Ascending aorta (tissue), 2 donors: ENCODE measurements at places on chromosomes 16 and 17. TPM values are rescaled to one million over a fixed set of nuclear protein-coding genes. Genes with fewer than 3 reads are reported as not detected.

GRCh38 chr17:33992113-33992512 is 263.0 kb upstream of the CCL2 start:
- no peaks in the 10 kb centered on the region for H3K27me3 ChIP-seq
- H3K36me3 ChIP-seq: no peaks in the 10 kb centered on the region
- H3K4me3 ChIP-seq: no peak overlapping the region
- no peak overlapping the region for H3K27ac ChIP-seq
- DNase-seq: no peak

Gene KRTAP4-6
- total RNA-seq: not detected

- no peaks in the 10 kb centered on the region for H3K27me3 ChIP-seq
- no peak for DNase-seq
- H3K27ac ChIP-seq: peak overlapping the region; percentile 68
- peaks cover 19% of the 10 kb centered on the region for H3K36me3 ChIP-seq
- peaks cover 7% of the 10 kb centered on the region for H3K4me1 ChIP-seq
Observed at GRCh38 chr17:60077672-60078519, 825 bp downstream of the HEATR6 start.

Gene PCGF2
- total RNA-seq: 64.8 TPM

Gene ZNF469
- total RNA-seq: 3.0 TPM

GRCh38 chr17:33940769-33941370 is 314.2 kb upstream of the CCL2 start:
- no peak overlapping the region for H3K27ac ChIP-seq
- no peak overlapping the region for H3K4me3 ChIP-seq
- no peak for DNase-seq

Gene CACNA1G
- total RNA-seq: 1.2 TPM

DNA sequence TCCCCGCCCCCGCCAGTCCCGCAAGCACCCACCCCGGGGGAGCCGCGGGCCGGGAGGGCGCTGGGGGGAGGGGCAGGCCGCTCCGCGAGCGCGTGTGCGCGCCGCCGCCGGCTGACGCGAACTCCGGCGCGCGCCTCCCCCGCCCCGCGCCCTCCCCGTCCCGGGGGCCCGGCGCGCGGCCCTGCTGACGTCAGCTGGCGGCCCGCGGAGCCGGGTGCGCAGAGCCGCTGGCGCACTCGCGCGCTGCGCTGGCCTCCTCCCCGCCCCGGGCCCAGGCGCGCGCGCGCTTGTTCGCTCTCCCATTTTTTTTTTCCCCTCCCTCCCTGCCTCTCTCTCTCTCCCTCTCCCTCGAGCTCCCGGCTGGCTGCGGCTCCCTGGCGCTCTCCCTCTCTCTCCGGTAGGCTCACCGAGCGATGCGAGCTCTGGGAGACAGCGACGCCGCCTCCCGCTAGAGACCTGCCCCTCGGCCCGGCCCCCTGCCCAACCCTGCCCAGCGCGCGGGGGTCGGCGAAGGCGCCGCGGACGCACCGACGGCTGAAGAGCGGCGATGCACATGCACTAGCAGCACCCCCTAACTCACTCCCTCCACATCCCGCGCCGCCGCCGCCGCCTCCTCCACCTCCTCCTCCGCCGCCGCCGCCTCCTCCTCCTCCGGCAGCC is at the start of gene GNAO1:
TSS of gene GNAO1 (plus strand) at position 334 of the 660 bp plus-strand sequence. CDS start 747 bp downstream, outside the sequence.
- peak; percentile 79 for DNase-seq
- no peaks in the 10 kb centered on the region for H3K27me3 ChIP-seq
- H3K36me3 ChIP-seq: no peaks in the 10 kb centered on the region
- H3K4me3 ChIP-seq: peak within 1 kb of the TSS; percentile 93
- peaks cover 19% of the 10 kb centered on the region for H3K4me1 ChIP-seq

Gene SLFN14
- not detected for total RNA-seq

DNA sequence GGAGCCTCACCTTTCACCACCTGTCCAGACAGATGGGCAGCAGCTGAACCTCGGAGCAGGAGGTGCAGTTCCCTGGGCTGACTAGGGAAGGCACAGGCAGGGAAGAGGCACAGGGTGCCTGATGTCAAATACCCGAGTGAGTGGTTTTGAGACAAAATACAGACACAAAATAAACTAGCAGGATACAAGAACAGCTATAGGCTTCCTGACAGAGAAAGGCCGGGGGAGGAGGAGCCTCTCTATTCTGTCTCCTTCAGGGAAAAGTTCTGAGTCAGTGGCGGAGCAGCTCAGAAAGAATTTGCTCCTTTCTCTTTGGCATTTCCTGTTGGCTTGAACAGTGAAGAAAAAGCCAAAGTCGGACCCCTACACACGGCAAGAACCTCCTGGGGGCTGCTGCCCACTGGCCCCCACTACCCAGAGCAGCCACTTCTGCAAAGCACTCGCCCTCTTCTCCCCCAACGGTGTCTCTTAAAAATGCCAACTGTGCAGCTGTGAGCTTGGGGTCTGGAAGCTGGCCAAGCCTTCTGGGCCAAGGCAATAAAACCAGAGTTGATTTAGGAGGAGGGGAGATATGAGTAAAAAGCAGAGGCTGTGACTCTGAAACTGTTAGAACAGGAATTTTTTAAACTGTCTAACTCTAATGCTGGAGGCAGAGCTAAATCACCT is 14.4 kb upstream of the FAAP100 start:
- H3K36me3 ChIP-seq: peaks cover 62% of the 10 kb centered on the region
- H3K27ac ChIP-seq: peak overlapping the region; percentile 93
- H3K27me3 ChIP-seq: no peaks in the 10 kb centered on the region
- H3K4me1 ChIP-seq: peaks cover 31% of the 10 kb centered on the region
- H3K4me3 ChIP-seq: peak overlapping the region; percentile 39

Gene ITGB3
- 71.3 TPM for total RNA-seq

- peaks cover 8% of the 10 kb centered on the region for H3K27me3 ChIP-seq
- no peak overlapping the region for H3K4me3 ChIP-seq
- H3K4me1 ChIP-seq: no peaks in the 10 kb centered on the region
- H3K27ac ChIP-seq: no peak overlapping the region
- no peaks in the 10 kb centered on the region for H3K36me3 ChIP-seq
Observed at GRCh38 chr17:49439673-49440571, 25.2 kb upstream of the PHB1 start.

- peaks cover 18% of the 10 kb centered on the region for H3K36me3 ChIP-seq
- H3K4me3 ChIP-seq: peak overlapping the region; percentile 98
- peaks cover 3% of the 10 kb centered on the region for H3K4me1 ChIP-seq
- H3K27ac ChIP-seq: peak overlapping the region; percentile 89
- no peak for DNase-seq
Observed at GRCh38 chr16:74296104-74296431, 546 bp upstream of the PSMD7 start.

GRCh38 chr16:85541181-85541580 is 71.9 kb upstream of the GSE1 start:
- no peak overlapping the region for H3K4me3 ChIP-seq
- no peak overlapping the region for H3K27ac ChIP-seq
- DNase-seq: no peak
- H3K27me3 ChIP-seq: no peaks in the 10 kb centered on the region

Gene CLEC10A
- total RNA-seq: 29.8 TPM

- H3K27me3 ChIP-seq: no peaks in the 10 kb centered on the region
- DNase-seq: peak; percentile 10
- H3K4me1 ChIP-seq: peaks cover 9% of the 10 kb centered on the region
- H3K36me3 ChIP-seq: no peaks in the 10 kb centered on the region
- no peak overlapping the region for H3K4me3 ChIP-seq
- peak overlapping the region; percentile 64 for H3K27ac ChIP-seq
Observed at GRCh38 chr16:19809121-19809635, 75.5 kb downstream of the GPRC5B start.

Gene TP53TG3
- total RNA-seq: not detected

DNA sequence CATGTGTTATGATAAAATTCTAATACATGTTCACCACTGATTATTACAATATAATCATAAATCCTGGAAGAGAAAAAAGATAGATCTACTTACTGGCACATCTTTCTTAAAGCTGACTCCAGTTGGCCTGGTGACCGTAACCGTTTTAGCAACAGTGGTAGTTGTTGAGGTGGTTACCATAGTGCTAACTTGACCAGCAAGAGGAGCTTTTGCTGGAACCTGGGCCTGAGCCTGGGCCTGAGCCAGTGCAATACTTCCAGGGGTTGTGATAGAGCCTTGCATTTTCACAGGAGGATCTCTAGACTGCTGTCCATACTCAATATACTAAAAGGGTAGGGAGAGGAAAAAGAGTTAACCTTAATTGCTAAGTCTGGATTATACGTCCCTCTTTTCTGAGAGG is 36.2 kb downstream of the SETD6 start:
- no peak for DNase-seq
- H3K4me3 ChIP-seq: no peak overlapping the region
- no peaks in the 10 kb centered on the region for H3K4me1 ChIP-seq
- peaks cover 70% of the 10 kb centered on the region for H3K36me3 ChIP-seq

- no peaks in the 10 kb centered on the region for H3K27me3 ChIP-seq
- no peak overlapping the region for H3K4me3 ChIP-seq
- no peak overlapping the region for H3K27ac ChIP-seq
- H3K36me3 ChIP-seq: no peaks in the 10 kb centered on the region
Observed at GRCh38 chr17:74711058-74711824, 1.5 kb downstream of the CD300LF start.

DNA sequence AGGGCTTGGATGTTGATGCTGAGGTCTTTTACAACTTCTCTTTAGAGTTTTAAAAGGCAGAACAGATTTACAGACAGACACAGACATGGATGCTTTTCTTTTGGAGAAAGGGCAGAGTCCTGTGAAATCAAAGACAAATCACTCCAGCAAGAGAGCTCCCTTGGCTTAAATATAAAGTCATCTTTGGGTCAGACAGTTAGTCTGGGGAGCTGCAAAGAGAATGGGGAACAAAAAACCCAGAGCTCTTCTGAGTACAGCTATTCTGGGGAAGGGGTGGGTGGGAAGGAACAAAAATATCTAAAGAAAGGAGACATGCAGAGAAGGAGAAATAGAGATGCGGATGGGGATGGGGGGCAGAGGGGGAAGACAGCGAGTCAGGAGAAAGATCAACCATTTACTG is 266.6 kb downstream of the XYLT1 start:
- no peak overlapping the region for H3K4me3 ChIP-seq
- no peak for DNase-seq
- H3K27me3 ChIP-seq: no peaks in the 10 kb centered on the region
- H3K4me1 ChIP-seq: no peaks in the 10 kb centered on the region

DNA sequence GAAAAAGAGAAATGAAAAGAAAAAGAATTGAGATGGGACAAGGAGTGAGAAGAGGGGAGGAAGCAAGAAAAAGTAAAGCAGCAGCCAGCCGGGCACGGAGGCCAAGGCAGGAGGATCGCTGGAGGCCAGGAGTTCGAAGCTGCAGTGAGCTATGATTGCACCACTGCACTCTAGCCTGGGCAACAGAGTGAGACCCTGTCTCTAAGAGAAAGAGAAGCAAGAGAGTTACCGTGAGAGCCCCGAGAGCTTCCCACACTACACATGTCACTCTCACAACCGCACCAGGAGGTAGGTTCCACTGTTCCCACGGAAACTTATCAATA is 18.8 kb upstream of the LITAF start:
- no peaks in the 10 kb centered on the region for H3K27me3 ChIP-seq
- H3K4me3 ChIP-seq: no peak overlapping the region
- no peaks in the 10 kb centered on the region for H3K36me3 ChIP-seq

Gene OR4D1
- not detected for total RNA-seq

DNA sequence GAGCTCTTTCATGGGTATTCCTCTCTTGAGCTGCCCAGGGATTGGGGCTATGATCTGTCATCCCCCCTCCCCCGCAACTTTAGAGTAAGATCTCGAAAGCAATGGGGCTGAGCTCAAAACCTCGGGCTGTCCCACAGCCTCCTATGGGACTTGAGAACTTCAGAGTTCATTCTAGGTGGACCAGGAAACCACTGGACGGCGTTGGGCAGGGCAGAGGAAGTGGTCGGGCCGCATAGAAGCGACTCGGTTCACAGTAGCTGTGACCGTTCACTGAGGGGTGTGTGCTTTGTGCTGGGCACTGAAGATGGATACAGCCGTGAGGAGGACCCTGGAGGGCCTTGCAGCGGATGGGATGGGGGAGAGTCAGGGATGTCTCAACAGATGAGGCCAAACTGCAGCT is 292.0 kb downstream of the CPPED1 start:
- H3K36me3 ChIP-seq: no peaks in the 10 kb centered on the region
- H3K4me1 ChIP-seq: peaks cover 6% of the 10 kb centered on the region
- H3K27ac ChIP-seq: no peak overlapping the region
- no peak for DNase-seq

GRCh38 chr17:65756760-65757159 is 195.3 kb upstream of the AXIN2 start:
- no peaks in the 10 kb centered on the region for H3K27me3 ChIP-seq
- no peaks in the 10 kb centered on the region for H3K36me3 ChIP-seq

DNA sequence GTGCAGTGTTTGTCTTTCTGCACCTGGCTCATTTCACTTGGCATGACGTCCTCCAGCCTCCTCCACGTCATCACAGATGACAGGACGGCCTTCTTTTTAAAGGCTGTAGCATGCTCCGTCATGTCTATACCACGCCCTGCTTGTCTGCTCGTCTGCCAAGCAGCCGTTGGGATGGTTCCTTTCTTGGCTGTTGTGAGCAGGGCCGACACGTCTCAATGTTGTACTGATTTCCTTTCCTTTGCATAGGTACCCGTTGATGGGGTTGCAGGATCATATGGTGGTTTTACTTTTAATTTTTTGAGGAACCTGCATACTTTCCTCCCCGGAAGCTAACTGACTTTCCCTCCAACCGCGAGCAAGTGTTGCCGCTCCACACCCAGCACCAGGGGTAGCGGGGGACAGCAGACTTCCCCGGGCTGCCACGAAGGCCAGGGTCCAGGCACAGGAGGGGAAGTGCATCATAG is 212.2 kb upstream of the ZNF469 start:
- H3K4me1 ChIP-seq: no peaks in the 10 kb centered on the region
- H3K36me3 ChIP-seq: no peaks in the 10 kb centered on the region
- no peaks in the 10 kb centered on the region for H3K27me3 ChIP-seq
- no peak overlapping the region for H3K4me3 ChIP-seq
- peak; percentile 46 for DNase-seq

DNA sequence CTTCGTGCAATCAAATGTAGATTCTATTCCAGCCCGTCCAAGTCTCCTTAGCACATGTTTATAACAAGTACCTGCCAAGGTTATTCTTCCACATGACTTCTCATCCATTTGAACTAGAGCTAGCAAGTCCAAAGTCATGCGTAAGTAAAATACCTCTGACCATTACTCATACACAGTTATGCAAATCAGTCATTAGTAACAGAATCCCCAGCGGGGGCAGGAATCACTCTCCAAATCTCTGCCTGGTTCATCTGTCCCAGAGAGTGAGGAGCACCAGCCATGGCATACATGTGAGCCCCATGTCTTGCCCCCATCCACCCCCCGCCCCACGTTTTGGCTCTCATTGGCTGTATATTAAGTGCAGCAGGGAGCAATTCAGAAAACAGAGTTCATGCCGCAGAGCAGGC is 27.7 kb downstream of the SRL start:
- no peaks in the 10 kb centered on the region for H3K36me3 ChIP-seq
- peak overlapping the region; percentile 93 for H3K27ac ChIP-seq

Gene OTOA
- not detected for total RNA-seq

GRCh38 chr16:53768167-53768566 is 64.2 kb downstream of the FTO start:
- no peaks in the 10 kb centered on the region for H3K36me3 ChIP-seq
- H3K4me3 ChIP-seq: no peak overlapping the region
- no peak for DNase-seq

DNA sequence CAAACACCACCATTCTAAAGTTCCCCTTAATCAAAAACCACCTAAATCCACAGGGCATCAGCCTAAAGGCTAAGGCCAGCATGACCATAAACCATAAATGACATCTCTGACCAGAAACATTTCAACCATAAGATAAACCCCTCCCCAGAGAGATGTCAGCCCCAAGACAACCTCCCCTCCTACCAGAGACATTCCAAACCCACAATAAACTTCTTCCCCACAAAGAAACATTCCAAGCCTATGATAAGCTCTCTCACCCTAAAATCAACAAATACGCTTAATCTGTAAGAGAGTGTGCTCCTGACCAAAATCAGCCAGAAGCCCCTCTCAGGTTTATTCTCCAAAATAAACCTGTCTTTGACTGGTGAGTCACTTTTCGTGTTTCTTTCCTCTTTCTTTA is 54.8 kb downstream of the SLFN5 start:
- no peak for DNase-seq
- no peak overlapping the region for H3K4me3 ChIP-seq
- no peaks in the 10 kb centered on the region for H3K27me3 ChIP-seq
- H3K4me1 ChIP-seq: no peaks in the 10 kb centered on the region

Gene MYL11
- total RNA-seq: not detected
